ENCODE measurements at places on chromosomes 11 and 22.

DNA sequence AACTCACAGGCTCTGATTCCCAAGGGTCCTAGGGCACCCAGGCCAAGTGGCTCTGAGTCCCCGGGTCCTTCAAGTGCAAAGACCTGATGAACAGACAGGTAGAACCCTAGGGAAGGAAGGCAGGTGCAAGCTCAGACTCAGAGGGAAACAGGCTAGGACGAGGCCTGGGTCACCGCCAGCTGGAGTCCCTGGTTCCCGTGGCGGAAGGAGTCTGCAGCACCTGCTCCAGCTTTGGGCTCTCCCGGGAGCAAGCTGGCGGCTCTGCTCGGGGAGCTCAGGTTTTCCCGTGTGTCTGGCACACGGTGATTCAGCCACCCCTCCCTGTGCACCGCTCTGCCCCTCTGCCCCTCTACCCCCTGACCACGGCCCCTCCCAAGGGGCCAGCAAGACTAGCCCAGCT, 59.8 kb downstream of the WNT7B start:
- DNase-seq = no peak

- DNase-seq = no peak
These were observed 87.9 kb downstream of the NCAM1 start for GRCh38 chr11:113048820-113049768.

- DNase-seq = no peak
These were observed 1124.3 kb downstream of the BRD1 start for GRCh38 chr22:48703265-48703941.

DNA sequence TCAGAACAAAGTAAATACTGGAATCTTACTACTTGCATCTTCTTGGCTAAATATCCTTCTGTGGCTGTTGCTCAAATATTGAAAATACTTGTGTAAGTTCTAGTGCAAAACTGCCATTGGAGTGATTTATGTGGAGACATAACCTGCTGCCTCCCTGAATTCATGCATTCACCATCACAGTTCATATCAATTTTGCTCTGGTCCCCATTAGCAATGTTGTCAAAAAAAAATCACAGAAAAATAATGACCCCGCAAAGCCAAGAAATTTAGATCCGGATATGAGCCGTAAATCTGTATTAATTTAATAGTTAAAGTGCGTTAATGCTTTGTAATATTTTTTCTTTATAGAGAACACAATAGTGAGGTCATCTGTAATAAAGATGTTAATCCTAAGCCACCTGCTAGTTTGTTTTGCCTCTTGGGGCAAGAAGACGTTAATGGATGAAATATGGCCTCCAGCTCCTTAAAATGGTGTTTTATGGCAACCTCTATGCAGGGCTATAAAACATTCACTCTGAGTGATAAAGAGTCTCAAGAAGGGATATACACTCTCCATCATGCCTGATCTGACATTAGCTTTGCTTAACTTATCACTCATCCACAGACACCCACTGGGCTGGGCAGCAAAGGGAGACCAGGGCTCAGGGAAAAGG, 255.9 kb downstream of the INSC start:
- no peak for DNase-seq

DNA sequence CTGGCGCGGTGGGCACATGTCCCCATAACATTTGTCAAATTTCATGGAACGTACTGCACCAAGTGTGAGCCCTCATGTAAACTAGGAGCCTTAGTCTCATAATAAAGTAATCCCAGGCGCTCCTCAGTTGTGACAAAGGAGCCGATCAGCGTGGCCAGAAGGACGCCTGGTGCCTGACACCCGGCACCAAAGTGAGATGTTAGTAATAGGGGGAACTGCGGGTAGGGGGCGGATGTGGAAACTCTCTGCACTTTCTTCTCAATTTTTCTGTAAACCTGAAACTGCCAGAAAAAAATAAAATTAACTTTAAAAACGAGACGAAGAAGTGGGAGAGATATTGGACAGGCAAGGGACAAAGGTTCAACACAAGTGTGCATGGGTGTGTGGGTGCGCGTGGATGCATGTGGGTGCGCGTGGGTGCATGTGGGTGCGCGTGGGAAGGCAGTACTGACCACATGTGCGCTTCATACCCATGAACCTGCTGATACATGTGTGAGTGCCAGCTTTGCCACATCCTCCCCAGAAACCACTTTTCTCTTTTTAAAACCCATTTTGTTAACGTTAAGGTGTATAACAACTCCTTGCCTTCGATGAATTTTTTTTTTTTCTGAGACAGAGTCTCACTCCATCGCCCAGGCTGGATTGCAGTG, 55.4 kb upstream of the LINC01488 start:
- no peak for DNase-seq

DNA sequence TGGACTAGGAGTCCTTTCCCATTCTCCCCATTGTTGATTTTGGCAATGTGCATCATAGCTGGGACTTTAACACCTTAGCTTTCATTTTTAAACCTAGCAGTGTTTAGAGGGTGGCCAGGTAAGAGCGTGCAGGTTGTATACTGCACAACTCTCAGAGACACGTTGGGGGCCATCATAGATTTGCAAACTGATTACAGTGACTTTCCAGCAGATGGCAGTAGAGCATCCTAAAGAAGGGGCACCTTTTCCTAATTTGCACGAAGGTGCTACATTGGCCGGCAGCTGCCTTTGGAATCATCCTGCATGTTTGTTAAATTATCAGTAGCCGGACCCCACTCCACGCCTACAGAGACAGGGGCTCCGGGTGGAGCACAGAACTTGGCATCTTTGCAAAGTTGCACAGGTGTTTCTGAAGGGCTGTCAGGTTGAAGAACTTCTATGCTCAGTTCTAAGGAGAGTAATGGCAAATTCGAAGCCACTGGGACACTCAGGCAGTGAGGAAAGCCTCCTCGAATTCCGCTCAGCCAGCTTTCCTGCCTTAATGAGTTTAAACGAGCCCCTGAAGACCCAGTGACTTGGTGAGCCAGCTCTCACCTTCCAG, 7.7 kb downstream of the LHFPL7 start:
- no peak for DNase-seq

DNA sequence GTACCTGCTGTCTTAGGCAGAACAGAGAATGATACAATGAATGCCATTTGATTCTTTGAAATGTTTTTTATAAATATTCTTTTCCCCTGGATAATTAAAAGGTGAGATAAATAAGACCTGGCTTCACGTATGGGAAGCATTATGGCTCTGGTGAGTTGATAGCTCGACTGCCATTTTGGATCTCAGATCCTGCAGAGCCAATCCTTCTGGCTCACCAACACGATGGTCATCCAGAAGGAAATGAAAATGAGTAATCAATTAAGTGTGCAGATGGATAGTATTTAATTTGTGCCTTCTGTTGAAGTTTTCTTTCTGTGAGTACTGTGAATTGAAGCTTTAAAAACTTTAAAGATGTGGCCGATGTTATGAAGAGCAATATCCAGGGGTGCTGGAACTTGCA, 2.7 kb downstream of the TNRC6B start:
- no peak for DNase-seq

DNA sequence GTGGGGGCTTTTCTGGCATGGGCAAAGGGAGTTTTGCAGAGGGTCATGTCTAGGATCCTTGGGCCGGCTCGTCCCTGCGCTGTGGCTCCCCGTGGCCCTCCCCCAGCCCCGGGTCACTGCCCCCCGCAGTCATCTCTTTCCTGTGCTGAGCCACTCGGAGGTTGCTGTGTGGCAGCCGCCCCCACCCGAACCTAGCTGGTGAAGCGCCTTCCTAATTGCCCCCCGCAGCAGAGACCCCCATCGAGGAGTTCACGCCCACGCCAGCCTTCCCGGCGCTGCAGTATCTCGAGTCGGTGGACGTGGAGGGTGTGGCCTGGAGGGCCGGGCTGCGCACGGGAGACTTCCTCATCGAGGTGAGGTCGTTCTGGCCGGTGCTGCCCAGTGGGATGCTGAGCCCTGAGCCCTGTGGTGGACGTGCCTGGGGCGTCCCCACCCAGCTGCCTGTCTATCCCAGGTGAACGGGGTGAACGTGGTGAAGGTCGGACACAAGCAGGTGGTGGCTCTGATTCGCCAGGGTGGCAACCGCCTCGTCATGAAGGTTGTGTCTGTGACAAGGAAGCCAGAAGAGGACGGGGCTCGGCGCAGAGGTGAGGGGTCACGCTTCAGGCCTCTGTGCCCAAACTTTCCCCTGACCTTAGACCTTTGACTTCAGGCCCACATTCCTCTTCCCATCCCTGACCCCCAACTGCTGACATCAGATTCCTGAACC, 32.0 kb downstream of the SHANK3 start:
- DNase-seq = no peak

GRCh38 chr11:127843483-127844396, 743.6 kb downstream of the ETS1 start:
- DNase-seq = peak; percentile 27

DNA sequence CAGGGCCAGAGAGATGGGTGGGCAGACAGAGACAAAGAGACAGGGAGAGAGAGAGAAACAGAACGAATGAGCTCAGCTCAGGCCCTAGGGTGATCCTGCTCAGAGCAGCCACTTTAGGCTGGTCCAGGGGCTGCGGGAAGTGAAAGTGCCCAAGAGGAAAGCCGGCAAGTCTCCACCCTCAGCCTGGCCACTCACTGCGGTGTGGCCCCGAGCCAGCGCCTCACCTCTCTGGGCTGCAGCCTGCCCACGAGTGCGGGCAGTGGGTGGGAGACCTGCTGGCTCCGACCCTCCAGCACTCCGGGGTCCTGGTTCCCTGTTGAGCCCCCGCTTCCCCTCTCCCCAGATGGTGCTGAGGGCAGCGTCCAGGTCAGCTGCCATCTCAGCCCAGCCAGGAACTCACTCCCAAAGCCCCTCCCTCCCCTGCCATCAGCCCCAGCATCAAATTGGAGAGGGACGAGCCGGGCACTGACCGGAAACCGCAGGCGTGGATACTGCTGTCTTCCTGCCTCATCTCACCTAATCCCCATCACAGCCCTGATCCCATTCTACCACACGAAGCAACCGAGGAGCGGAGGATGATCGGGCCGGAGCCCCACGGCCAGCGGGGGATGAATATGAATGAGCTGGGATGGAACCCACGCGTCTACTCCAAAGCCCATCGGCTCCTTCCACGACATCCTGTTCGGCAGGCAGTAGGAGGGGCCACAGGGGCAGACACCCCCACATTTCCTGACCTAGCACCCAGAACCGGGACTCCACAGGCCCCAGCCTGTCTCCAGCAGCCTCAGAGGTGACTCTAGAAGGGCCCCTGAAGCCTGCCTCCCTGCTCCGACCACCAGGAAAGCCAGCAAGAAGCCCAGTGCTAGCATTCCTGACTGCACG, 16.9 kb downstream of the ELFN2 start:
- no peak for DNase-seq

DNA sequence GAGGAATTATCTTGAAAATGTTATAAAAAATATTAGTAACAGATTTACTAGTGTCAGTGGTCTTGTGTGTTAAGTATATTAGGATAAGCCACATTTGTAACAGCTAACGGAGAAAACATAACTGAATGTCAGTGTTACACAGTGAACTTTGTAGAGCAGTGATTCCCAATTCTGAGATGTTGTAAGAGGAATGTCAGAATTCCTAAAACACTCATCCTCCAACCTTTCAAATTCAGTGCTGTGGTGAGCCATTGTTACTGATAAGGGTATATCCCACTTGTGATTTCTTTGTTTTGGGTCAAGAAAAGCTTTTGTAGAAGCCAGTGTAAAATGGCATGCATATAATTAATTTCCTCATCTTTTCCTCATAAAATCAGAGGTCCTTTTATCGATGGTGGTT, 61.9 kb downstream of the ARHGEF12 start:
- no peak for DNase-seq

DNA sequence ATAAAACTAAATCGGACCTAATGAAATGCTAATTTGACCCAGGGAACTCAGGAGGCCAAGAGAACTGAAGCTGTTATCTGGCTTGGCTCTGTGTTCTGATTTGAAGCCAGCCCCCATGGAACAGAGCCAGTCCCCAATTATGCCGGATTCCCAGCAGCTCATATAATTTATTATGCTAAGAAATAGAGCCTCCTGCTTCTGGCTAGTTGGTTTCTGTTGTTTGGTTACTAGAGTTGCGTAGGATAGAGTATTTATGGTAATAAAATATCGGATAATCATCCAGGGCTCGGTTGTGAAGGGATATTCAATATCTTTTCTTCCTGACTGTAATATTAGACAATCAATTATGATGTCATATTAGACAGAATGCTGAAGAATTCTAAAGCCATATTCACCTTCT, 120.4 kb upstream of the TTC12 start:
- no peak for DNase-seq

GRCh38 chr11:30861531-30861930, 275.4 kb upstream of the MPPED2 start:
- no peak for DNase-seq

DNA sequence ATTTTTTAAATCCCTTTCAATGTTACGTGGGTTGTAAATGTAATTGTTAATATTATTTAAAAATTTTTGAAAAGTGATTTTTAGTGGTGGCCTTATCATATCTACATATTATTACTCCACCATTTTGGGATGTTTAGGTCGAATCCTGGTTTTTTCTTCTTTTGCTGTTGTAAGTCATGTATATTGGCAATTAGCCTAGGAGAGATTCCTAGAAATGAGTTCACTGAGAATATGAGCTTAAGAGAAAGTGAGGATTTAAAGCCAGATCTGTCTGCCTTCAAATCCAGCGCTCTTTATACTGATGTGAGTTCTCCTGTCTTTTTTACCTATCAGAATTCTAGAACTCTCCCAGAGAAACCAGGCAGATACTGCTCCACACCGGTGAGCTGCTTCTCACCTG, 56.1 kb downstream of the PTPRJ start:
- no peak for DNase-seq

DNA sequence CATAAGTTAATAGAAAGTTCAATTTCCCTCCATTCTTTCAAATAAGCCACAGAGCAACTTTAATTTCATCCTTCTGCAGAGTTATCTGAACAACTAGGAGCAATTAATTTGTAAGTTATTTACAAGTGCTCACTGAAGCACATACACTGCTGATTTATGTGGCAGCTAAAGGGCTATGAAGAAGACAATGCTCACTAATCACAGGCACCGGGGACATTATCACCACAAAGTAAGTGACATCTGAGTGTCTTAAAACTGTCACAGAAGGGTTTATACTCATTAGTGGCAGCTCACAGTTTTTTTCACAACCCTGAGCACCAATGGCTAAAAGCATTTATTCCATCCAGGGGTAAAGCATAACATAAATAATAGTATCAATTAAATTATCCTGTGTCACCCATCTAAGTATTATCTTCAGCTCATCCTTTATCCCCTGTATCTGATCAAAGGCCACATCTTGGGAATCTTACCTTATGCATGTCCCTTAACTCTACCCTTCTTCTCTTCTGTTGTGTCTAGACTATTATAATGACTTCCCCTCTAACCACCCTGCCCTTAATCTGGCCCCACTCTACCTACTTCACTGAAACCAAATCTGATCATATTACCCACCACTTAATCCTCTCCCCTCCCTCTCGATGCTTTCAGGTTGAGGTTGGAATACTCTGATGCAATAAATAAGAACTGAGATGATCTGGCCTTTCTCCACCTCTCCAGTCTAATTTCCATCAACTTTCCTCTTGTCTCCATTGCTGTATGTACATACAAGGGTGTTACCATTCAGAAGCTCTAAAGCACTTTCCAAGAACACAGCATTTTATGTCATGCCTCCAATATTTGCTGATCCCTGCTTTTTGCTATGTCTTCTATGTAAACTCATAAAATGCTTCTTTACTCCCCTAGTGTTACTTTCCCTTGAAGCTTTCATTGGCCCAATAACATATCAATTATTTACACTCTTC, 252.7 kb downstream of the CASP12 start:
- no peak for DNase-seq

GRCh38 chr22:50470491-50470890, 4.3 kb downstream of the SBF1 start:
- no peak for DNase-seq
